ENCODE measurements at places on chromosomes 6 and 20. TPM values are rescaled to one million over a fixed set of nuclear protein-coding genes. Genes with fewer than 3 reads are reported as not detected.

Gene PRICKLE4
- total RNA-seq, result 1.1 TPM

Gene OR2H2
- not detected for total RNA-seq

Gene MYLK2
- not detected for total RNA-seq

Gene LRFN2
- not detected for total RNA-seq

Gene BPIFB1
- total RNA-seq, result not detected

Gene MUC21
- total RNA-seq, result not detected

Gene OVOL2
- total RNA-seq, result 0.62 TPM

Gene TXLNB
- total RNA-seq, result 0.06 TPM

Gene ZNF165
- 1.9 TPM for total RNA-seq

Gene TP53INP2
- 1.1 TPM for total RNA-seq

Gene ADGRF5
- total RNA-seq, result not detected

Gene TP53TG5
- not detected for total RNA-seq

Gene SLC12A5
- 0.77 TPM for total RNA-seq

Gene WFDC5
- not detected for total RNA-seq

Gene SLC13A3
- 4.5 TPM for total RNA-seq

Gene PLA2G7
- 1.8 TPM for total RNA-seq

Gene TNNC2
- total RNA-seq, result not detected

Gene HRH3
- total RNA-seq, result 1.7 TPM

Gene PRL
- total RNA-seq, result not detected

Gene SPEF1
- total RNA-seq, result 0.34 TPM

Gene EZR
- total RNA-seq, result 52.0 TPM

Gene BMP2
- 7.3 TPM for total RNA-seq

Gene SNAP25
- not detected for total RNA-seq

Gene ENPP1
- 9.7 TPM for total RNA-seq

Gene ELOVL2
- 9.1 TPM for total RNA-seq

Gene CLIC5
- total RNA-seq, result not detected

Gene TAGAP
- not detected for total RNA-seq

Gene CLPSL2
- not detected for total RNA-seq

Gene CD93
- total RNA-seq, result not detected
